ENCODE measurements at places on chromosomes 4 and X.

GRCh38 chr4:101660607-101661006 lies 129.9 kb upstream of the BANK1 start:
- DNase-seq: no peak

GRCh38 chr4:73308286-73308685 lies 49.7 kb upstream of the ANKRD17 start:
- DNase-seq: peak; percentile 21

GRCh38 chrX:154718616-154719015 lies 32.3 kb downstream of the GAB3 start:
- DNase-seq: peak; percentile 24

DNA sequence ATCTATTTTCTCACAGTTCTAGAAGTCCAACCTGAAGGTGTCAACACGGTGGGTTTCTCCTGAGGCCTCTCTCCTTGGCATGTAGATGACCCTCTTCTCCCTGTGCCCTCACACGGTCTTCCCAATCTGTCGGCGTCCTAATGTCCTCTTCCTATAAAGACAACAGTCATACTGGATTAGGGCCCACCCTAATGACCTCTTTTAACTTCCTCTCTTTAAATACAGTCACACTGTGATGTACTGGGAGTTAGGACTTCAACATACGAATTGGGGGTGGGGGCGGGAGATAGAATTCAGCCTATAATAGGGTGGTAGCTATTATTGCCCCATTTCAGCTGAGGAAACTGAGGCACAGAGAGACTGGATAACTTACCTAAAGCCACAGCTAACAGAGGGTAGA lies 70.2 kb downstream of the SMIM20 start:
- no peak for DNase-seq

GRCh38 chrX:95728446-95728845 lies 956.2 kb upstream of the DIAPH2 start:
- DNase-seq: no peak

GRCh38 chrX:53031380-53031779 lies 17.2 kb upstream of the GPR173 start:
- no peak for DNase-seq

DNA sequence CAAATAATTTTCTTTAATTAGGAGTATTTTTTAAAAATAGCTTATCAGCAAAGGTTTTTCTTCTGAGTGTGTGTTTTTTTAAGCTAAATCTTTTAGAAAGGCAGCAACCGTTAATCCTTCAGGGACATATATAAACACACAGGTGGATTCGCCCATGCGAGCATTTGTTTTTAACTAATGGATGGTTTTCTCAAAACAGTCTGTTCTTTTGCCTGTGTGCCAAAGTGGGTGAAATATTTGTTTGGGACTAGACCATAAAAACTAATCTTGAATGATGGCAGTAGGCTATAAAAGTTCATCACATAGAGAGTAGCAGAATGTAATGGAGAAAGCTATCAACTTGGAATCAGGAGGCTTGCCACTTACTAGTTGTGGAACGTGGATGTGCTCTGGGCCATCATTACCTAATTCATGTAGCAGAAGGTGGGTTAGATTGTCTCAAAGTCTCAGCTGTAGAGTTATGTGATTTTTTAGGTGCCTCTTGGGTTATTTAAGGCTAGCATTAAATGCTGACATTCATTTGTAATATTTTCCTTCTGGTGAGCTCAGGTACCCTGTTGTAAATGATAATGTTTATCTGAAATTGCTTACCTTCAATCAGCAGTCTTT lies 7.4 kb upstream of the TAPT1 start:
- DNase-seq: no peak

GRCh38 chr4:13524504-13525243 lies 19.6 kb downstream of the NKX3-2 start:
- DNase-seq: no peak

DNA sequence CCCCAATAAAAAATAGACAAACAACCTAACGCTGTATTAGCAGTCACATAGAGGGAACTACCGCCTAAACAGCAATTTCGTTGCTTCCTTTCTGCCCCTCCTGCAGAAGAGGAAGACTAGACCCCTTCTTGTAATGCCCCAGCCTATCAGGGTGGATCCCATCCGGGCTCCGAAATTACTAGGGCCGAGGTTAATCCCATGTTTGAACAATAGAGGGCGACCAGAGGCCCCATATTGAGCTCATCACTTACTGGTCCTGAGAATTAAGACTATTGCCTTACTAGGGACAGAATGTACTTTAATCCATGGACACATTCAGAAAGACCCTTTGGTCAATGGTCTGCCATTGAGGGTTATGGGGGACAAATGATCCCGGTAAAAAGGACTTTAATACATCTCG lies 11.8 kb upstream of the ZNF630 start:
- peak; percentile 55 for DNase-seq

DNA sequence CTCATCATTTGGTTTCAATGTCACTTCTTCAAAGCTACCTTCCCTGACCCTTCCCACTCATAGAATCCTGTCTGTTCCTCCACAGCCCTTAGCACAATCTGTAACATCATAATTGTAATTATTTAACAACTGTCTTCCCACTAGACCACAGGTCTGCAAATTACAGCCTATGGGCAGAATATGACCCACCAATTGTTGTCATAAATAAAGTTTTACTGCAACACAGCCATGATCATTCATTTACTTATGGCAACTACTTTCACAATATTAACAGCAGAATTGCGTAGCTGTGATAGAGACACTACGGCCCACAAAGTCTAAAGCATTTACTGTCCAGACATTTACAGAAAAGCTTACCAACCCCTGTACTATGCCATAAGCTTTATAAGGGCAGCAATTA lies 15.9 kb downstream of the USP46 start:
- DNase-seq: no peak

- no peak for DNase-seq
These were observed 3.8 kb downstream of the RAPGEF2 start for GRCh38 chr4:159106636-159107035.

- DNase-seq: no peak
These were observed 191.6 kb upstream of the ANKRD50 start for GRCh38 chr4:124903995-124904722.

GRCh38 chrX:155115174-155115819 lies 44.0 kb downstream of the BRCC3 start:
- DNase-seq: no peak

- no peak for DNase-seq
These were observed 248.0 kb upstream of the KCNIP4 start for GRCh38 chr4:22196551-22196950.

GRCh38 chr4:89222170-89222569 lies 85.4 kb downstream of the GPRIN3 start:
- no peak for DNase-seq

DNA sequence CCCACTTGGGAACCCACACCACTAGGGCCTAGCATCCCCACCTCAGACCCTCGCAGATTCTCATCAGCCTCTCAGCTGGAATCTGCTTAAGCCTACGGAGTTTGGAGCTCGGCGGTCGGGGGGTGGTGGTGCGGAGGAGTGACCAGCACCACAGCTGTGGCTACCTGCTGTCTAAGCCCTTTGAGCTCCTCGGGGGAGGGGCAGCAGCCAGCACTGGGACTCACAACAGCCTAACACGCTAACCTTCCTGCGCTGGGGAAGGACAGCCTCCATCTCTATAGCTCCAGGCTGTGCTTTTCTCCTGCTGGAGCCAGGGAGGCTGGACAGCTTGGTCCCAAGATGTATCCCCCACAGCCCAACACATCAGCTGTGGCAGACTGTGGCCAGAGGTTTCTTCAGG lies 281.5 kb downstream of the USP46 start:
- no peak for DNase-seq

DNA sequence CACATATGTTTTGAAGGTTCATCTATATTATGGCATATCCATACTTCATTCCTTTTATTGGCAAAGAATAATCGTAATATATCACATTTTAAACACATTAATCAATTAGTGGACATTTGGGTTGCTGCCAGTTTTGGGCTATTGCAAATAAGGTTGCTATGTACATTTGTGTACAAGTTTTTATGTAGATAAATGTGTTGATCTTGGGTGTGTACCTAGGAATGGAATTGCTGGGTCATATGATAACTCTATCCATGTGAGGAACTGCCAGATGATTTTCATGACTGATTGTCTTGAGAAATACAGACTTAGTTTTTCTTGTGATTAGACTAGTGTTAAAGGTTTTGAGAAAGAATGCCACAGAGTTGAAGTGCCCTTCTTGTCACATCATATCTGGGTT lies 99.2 kb upstream of the RAB40AL start:
- peak; percentile 46 for DNase-seq

DNA sequence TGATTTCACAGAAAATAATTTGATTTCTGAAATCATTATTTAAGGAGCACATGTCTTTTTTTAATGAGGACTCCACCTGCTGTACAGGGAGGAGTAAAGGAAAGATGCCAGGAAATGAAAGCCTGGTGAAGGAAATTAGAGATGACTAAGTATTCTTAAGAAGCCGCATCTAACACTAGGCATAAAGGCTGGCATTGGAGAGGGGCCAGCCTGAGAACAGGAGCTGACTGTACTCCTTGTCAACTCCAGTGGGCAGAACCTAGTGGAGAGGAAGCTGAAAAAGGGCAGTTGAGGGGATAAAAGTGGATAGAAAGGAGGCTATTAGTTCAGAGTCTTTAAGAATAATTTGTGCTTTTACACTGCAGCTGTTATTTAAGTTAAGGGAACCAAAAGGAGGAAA lies 393.0 kb downstream of the PPP1R2C start:
- no peak for DNase-seq

- DNase-seq: no peak
These were observed 575 bp downstream of the TREX2 start for GRCh38 chrX:153445106-153445855.

DNA sequence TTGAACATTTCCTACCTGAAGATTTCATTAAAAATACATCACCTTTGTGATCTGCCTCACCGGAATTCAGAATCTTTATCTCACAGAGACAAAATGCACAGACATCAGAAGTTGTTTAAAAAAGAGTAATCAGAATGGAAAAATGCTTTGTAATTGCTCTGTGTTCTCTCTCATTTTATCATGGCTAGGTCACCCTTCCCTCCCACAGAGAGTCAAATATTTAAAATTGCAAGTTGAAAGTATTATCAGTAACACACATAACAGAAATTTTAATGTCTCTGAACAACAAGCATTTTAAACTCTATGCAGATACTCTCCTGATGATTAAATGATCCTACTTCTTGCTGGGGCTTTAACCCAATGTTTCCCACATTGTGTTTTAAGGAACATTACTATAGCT lies 362.0 kb downstream of the CBLL2 start:
- no peak for DNase-seq

DNA sequence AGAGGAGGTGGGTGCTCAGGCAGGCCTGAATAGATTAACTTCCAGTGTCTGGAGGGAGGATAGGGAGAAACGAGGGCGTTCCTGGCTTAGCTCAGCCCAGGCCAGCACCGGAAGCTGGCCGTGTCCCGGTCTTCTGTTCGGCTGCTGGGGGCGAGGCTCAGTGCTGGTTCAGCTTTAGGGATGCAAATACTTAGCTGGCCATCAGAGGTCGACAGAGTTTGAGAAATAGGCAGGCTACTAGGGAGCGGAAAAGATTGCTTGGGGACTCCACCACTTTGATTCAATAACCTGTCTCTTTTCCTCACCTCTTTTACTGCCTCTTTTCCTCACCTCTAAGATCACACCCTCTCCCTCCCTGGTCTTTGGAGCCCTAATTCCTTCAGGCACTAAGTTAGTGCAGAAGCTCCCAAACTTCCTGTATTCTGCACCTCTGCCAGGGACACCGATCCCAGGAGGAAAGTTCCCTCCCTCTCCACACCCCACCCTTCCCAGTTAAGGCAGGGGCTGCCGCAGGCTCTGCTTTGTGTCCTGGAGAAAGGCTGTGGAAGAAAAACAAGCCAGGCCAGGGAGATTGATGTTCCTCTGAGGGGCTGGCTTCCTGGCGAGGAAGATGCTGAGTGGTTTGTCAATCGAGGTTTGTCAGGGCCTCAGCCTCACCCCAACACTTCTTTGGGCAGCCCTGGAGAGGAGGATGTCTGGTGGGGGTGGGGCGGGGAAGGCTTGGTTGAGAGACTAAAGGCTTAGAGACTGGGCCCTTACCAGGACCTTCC lies 6.0 kb upstream of the EFNB1 start:
- DNase-seq: peak; percentile 38

DNA sequence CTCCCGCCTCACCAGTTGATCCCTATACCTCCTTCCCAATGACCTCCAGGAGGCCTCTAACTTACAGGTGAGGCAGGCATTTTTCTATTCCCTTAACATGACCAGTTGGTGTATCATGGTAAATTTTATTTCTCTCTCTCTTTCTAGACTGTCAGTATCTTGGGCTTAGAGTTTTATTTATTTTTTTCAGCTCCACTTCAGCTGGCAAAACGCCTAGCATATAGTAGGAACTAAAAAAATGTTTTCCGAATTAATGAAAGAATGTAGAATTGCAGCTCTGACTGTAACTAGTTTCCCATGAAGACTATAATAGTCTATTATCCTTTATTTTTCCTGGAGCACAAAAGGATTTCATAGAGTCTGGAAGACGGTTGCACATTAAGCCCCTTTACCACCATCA lies 84.8 kb downstream of the PDE5A start:
- no peak for DNase-seq

- no peak for DNase-seq
These were observed 104.7 kb downstream of the MGST2 start for GRCh38 chr4:139770361-139770760.

GRCh38 chrX:48683411-48683982 lies at the start of gene WAS:
Gene WAS, plus strand, starts transcription at chrX:48683799. Its CDS starts 55 bp downstream, at chrX:48683854.
- peak; percentile 66 for DNase-seq

GRCh38 chr4:126965877-126966276 lies 666.9 kb upstream of the INTU start:
- no peak for DNase-seq
